Transverse colon (tissue), 4 donors: ENCODE measurements at places on chromosomes 12 and 14. TPM values are rescaled to one million over a fixed set of nuclear protein-coding genes. Genes with fewer than 3 reads are reported as not detected.

Gene SCN8A
- 0.37 TPM for total RNA-seq

- no peak for DNase-seq
Measured at GRCh38 chr14:63852271-63852816, 460 bp upstream of the SYNE2 start.

Gene LHX5
- total RNA-seq = not detected

- DNase-seq = no peak
Measured at GRCh38 chr12:93358821-93359220, 18.9 kb upstream of the NUDT4 start.

- DNase-seq = no peak
Measured at GRCh38 chr14:22428700-22429291, 160.2 kb downstream of the DAD1 start.

DNA sequence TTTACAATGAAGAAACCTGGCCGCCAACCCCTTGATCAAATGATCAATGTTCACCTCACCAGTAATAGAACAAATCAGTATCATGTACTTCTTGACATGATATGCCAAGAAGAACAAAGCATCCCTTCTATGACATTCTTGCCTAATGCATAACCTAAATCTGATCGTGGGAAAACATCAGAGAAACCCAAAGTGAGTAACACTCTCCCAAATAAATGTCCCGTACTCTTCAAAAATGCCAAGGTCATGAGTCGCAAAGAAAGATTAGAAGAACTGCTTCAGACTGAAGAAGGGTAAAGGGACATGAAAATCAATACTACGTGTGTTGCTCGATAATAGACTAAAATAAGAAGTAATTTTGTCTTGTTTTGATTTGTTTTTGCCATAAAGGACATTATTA, 11.4 kb upstream of the SLC25A3 start:
- no peak for DNase-seq

DNA sequence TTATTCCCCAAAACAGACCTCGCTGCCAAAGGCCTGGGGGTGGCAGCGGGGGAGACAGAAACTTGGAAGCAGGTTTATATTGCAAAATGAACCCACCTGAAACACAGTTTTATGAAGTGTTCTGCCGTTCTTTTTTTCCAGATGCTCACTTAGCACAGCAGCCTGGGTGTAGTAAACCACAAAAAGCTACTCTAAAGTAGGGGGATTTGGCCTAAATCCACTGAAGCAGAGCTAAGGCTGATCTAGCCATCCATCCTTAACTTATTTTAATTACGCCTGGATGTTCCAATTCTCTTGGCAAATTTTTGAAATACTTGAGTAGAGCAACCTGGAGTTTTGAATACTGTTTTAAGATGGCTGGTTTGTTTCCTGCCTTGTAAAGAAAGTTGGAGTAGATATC, 121.2 kb downstream of the GPR135 start:
- no peak for DNase-seq

Gene TMEM253
- 44.3 TPM for total RNA-seq

- no peak for DNase-seq
Measured at GRCh38 chr12:14771651-14772137, 31.6 kb downstream of the WBP11 start.

Gene BDKRB2
- total RNA-seq = 2.6 TPM

Gene HOXC4
- 0.64 TPM for total RNA-seq

GRCh38 chr14:93832665-93833064, 44.4 kb upstream of the PRIMA1 start:
- no peak for DNase-seq

GRCh38 chr12:122523280-122523679, 3.5 kb downstream of the RSRC2 start:
- DNase-seq = no peak

Gene ACRBP
- total RNA-seq = 2.2 TPM
